ENCODE measurements at places on chromosomes 2 and 18.
A peak's percentile ranks its signal among the peaks of the same experiment; 100 is the strongest.

- DNase-seq, result no peak
These were observed 58.3 kb downstream of the DOCK10 start for GRCh38 chr2:224983712-224984554.

GRCh38 chr2:143802871-143803650, 673.8 kb downstream of the ARHGAP15 start:
- DNase-seq, result no peak

- DNase-seq, result no peak
These were observed 32.8 kb upstream of the ACKR3 start for GRCh38 chr2:236536727-236537398.

DNA sequence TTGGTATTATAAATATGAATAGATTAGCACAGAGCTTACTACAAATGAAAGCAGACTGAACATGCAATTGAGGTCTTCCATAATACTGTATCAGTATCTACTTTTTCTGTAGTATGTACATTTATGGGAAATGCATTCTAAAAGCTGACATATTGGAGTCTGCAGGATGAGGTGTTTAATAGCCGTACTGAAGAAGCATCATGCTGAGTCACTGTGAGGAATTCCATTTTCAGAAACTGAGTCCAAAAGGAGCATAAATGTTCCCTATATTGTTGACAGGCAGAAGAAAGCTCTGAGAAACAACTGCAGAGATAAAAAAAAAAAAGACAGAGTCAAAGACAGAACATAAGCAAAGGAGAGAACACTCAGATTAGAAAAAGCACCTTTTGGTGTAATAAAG, 366.7 kb upstream of the SPHKAP start:
- no peak for DNase-seq

GRCh38 chr2:74146929-74147726, 584 bp downstream of the BOLA3 start:
- peak; percentile 15 for DNase-seq

DNA sequence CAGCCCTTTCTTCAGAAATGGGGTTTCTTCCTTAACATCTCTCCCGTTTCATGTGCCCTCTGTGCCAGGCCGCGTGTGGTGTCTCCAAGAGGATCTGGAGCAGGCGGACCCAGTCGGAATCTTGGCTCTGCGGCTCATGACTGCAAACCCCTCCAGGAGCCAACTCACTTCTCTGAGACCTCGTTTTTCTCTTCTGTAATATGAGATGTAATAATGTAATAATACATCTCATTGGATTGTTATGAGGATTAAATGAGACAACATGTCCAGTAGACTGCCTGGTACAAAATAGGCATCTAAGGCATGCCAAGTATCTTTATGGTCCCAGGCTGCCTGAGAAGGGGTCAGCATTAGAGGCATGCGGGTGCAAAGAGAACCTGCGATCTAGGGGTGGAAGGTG, 221.3 kb upstream of the REV1 start:
- DNase-seq, result no peak

DNA sequence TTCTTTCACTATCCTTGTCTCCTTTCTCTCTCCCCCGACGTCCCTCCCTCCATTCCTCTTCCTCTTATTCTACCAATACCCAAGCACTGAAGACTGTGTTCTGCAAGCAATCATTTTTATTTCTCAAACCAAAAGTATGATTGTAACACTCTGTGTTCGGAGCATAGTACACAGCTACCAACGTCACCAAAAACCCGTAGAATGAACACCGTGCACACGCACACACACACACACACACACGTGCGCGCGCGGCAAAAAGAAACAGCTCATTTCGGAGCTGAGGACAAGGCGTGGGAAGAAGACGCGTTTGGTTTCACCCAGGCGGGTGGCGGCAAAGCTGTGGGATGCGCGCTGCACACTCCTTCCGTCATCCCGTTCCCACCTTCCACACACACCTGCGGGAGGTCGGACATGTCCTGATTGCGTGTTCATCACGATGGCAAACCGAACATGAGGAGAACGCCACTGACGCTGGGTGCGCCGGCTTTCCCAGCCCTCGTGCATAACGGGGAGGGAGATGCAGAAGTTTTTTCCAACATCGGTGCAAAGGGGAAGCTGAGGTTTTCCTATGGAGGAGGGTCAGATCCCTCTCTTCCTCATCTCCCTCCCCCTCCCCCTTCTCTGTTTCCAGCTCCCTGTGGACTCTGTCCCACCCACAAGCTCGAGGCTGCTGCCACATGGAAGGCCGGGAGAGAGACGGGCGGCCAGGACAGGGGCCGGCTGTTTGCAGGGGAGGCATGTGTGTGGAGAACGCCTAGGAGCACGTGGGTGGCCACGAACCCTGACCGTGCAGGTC, 20.4 kb downstream of the MBP start:
- DNase-seq, result peak; percentile 57

GRCh38 chr2:15841776-15842560, 98.4 kb upstream of the MYCN start:
- DNase-seq, result no peak

GRCh38 chr2:210620456-210620855, 64.1 kb downstream of the CPS1 start:
- DNase-seq, result no peak

DNA sequence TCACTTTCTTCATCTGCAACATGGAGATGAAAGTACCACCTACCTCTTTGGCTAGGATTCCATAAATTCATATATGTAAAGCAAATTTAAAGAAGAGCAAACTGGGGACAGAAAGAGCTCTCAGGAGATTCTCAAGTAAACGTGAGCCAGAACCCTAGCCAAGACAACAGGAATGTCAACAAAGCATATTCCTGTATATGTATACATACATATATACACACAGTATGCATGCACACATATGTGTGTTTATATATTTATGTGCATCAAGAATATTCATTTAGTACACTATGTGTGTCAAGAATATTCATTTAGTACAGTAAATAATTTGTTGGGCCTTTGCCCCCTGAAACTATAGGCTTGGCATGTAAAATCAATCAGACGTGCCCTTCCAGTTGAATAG, 574.4 kb upstream of the KLHL29 start:
- no peak for DNase-seq

DNA sequence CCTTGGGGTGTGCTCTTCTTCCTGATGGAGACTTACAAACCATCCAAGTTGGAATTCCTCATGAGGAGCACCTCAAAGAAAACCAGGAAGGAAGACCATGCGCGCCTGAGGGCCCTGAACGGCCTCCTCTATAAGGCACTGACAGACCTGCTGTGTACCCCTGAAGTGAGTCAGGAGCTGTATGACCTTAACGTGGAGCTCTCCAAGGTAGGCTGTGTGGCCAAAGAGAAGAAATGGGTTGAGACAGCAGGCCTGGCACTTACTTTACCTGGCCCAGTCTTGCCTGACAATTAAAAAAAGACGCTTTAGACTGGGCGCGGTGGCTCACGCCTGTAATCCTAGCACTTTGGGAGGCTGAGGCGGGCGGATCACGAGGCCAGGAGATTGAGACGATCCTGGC, 3.1 kb downstream of the RBFA start:
- no peak for DNase-seq

GRCh38 chr2:49167131-49167530, 12.8 kb upstream of the FSHR start:
- DNase-seq, result no peak

DNA sequence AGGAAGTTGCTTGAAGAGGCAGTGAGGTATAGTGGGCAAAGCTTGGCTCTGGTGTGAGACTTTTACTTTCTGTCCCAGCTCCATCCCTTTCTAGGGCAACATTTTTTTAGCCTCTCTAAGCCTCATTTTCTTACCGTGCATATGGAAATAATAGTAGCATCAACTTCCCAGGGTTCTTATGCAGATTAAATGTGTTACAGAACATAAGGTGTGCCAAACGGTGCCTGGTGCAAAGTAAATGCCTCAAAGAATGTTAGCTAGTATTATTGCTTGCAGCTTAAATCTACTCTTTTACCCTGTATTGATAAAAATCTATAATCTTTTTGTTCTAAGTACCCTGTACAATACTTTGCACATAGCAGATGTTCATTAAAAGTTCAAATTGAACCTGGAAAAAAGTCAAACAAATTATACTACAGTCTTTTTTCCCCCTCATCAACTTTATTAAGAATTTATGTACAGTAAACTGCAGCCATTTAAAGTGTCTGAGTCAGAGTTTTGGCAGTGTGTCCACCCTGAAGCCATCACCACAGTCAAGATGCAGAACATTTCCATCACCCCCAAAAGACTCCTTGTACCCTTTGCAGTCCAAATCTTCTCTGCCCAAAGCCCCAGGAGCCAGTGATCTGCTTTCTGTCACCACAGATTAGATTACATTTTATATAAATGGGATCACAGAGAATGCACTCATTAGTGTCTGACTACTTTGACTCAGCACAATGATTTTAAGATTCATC, 10.6 kb downstream of the MAPRE2 start:
- no peak for DNase-seq

DNA sequence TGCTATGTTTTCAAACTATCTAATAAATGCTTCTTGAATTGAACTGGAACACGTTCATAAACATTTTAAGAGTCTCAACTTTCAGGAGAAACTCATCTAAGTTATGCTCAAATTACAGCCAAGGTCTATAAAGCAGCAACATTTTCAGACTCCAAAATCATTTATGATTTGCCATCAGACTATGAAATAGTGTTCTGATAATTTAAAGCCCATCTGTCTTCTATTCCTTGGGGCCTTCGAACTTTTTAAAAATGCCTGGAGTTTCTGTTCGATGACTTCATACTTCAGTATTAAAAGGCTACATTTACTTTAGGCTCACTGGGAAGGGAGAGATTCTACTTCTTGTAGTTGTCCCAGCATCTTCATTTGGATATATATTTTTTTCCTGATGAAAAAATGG, 73.6 kb upstream of the NXPH2 start:
- DNase-seq, result no peak

- DNase-seq, result no peak
These were observed 59.4 kb upstream of the XPO1 start for GRCh38 chr2:61597300-61598289.

GRCh38 chr18:58535340-58536201, 93.3 kb downstream of the ALPK2 start:
- peak; percentile 84 for DNase-seq

DNA sequence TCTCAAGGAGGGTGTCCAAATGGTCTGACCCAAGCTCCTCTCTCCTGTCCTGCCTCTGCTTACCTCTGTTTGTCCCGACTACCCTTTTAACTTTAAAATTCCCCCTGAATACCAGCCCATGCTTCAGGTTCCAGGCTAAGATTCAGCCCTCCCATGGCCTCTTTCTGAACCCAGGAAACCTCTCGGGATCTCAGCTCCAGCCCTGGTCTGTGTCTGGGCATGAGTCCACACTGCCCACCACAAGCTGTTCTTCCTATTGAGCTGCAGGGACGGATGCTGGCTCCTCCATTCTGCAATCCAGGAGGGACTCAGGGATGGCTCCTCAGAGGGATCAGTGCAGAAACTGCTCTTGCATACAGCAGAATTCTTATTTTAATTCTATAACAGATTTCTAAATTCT, 78.9 kb downstream of the MYT1L start:
- no peak for DNase-seq

- no peak for DNase-seq
These were observed 781 bp upstream of the SOX11 start for GRCh38 chr2:5691221-5691984.

GRCh38 chr18:75810516-75810915, 383.0 kb upstream of the SMIM21 start:
- no peak for DNase-seq

- no peak for DNase-seq
These were observed 73.5 kb downstream of the ROCK2 start for GRCh38 chr2:11270891-11271290.

DNA sequence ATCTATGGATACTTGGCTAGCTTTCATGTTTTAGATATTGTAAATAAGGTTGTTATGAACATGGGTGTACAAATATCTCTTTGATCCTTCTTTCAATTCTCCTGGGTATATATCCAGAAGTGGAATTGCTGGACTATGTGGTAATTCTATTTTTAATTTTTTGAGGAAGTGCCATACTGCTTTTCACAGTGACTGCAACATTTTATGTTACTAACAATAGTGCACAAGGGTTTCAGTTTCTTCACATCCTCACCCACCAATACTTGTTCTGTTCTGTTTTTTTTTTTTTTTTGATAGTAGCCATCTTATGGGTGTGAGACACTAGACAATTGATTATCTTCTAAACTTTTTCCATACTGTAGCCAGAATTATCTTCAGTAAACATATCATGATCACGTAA, 17.3 kb upstream of the NEUROD1 start:
- DNase-seq, result peak; percentile 63

- no peak for DNase-seq
These were observed 675.6 kb upstream of the VRK2 start for GRCh38 chr2:57370882-57371585.

DNA sequence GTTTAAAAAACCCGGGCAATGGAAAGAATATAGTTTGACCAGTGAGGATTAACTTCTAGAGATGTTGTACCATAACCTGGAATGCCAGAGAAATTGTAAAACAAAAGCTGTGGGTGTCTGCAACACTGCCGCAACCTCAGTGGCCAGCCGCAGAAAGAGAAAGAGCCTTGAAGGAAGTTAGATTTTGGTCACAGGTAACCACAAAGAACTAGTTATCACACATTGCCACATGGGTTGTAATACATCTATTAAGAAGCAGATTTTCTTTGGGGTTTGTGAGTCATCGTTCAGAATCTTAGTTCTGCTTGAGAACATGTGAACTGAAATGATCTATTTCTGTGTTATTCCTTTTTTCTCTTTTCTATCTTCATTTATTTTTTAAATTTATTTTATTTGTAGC, 222.9 kb upstream of the AGAP1 start:
- peak; percentile 72 for DNase-seq

- no peak for DNase-seq
These were observed 155.8 kb downstream of the INO80D start for GRCh38 chr2:205930209-205930608.

GRCh38 chr2:101305492-101306078, 2.9 kb downstream of the RNF149 start:
- peak; percentile 21 for DNase-seq

GRCh38 chr2:203973000-203973399, 36.4 kb downstream of the ICOS start:
- DNase-seq, result no peak

GRCh38 chr2:11822746-11823451, 76.5 kb downstream of the LPIN1 start:
- DNase-seq, result no peak

DNA sequence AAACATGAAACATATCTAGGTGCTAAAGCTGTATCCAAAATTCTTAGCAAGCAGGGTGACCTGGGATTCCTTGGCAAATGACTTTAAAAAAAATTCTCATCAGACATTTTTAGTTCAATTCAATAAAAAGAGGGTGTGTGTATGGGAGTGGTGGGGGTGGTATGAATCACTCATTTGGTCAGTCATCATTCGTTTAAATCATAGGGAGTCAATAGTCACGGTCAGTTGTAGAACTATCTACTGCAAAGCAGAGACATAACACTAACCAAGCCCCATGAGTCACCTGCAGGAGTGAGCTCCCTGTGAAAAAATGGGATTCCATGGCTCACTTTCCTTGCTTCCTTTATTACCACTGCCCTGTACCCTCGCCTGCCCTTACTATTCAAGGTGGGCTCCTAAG, 380.6 kb upstream of the TCF4 start:
- no peak for DNase-seq

- no peak for DNase-seq
These were observed 9.9 kb downstream of the AQP12B start for GRCh38 chr2:240672701-240673190.

- DNase-seq, result no peak
These were observed 465 bp upstream of the PLEKHA3 start for GRCh38 chr2:178479758-178480226.

- DNase-seq, result no peak
These were observed 153.6 kb upstream of the CBLN2 start for GRCh38 chr18:72697706-72698105.

Measured in KBM-7 (cell line).